Naive thymus-derived CD4-positive, alpha-beta T cell (primary cell): ENCODE measurements at places on chromosomes 7 and 10. TPM values are rescaled to one million over a fixed set of nuclear protein-coding genes. Genes with fewer than 3 reads are reported as not detected.

GRCh38 chr10:28559618-28560017 lies 26.7 kb downstream of the WAC start:
- no peak for DNase-seq

PRRT4 gene
- 0.27 TPM for polyA plus RNA-seq

DNA sequence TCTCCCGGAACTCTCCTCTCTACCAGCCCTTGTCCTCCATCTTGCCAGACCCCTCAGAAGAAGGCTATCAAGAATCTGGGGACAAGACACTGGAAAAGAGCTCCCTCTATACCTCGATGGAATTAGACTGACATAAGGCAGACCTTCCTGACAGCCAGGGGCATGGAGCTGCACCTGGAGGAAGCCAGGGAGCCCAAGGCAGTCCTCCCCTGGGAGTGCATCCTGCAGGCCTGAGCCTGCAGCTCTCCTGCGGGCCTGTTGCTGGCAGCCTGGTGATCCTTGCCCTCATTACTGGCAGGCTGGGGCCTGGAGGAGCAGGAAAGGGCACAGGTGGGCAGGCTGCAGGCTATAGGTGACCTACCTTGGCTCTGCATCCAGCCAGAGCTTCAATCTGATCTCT lies 323.4 kb downstream of the GRID1 start:
- DNase-seq: no peak

GNGT1 gene
- polyA plus RNA-seq: not detected
